Activated CD4-positive, CD25-positive, alpha-beta regulatory T cell treated with anti-CD3 and anti-CD28 coated beads, Interleukin-2, amount 50 U/mL, for 16 hours (primary cell): ENCODE measurements at places on chromosomes 6 and 20.

DNA sequence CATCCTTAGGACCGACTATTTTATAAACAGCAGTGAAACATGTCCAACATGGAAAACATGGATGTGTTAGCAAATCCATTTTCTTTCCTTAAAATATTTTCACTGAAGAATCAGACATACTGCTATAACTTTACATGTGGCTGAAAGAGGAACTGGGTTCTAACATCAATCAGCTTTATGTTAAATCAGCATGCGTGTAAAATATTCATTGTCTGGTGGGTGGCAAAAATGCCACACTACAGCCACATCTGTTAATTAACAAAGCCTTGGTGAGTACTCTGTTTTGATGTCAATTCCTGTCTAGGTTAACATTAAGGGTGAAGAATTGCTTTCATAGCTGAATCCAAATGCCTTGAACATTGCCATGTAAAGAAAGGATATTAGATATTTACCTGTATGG, 222.6 kb upstream of the CEP162 start:
- no peak for DNase-seq

DNA sequence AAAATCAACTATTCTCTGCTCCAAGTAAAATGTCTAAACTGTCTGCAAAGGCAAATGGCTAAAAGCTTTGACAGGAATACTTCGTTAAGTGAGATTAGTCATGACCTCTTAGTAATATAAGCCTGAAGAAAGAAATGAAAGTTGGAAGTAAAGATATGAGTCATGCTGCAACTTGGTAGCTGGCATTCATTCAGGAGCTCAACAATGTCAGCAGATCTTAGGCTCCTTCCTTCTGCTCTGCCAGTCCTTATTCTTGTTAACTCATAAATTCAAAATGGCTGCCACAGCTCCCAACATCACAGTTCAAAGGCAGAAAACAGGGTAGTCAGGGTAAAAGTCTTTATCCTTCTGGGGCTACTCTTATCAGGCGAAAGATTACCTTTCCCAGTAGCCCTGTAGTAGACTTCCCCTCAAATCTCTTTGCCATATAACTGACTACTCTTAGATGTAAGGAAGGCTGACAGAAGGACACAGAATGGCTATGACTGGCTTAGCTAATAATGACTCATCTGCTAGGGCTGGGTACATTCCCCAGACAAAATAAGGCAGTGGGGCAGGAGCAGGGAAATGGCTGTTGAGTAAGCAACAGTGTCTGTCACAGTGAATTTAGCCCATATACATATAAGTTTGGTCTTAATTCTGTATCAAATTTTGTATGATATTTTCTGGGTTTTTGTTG, 24.4 kb upstream of the C6orf62 start:
- DNase-seq: no peak

- DNase-seq: no peak
Observed at GRCh38 chr6:138654715-138655634, 118.6 kb upstream of the CCDC28A start.

- no peak for DNase-seq
Observed at GRCh38 chr20:20744170-20744725, 31.8 kb upstream of the RALGAPA2 start.

GRCh38 chr20:1893721-1894470, 1.3 kb upstream of the SIRPA start:
- DNase-seq: no peak

DNA sequence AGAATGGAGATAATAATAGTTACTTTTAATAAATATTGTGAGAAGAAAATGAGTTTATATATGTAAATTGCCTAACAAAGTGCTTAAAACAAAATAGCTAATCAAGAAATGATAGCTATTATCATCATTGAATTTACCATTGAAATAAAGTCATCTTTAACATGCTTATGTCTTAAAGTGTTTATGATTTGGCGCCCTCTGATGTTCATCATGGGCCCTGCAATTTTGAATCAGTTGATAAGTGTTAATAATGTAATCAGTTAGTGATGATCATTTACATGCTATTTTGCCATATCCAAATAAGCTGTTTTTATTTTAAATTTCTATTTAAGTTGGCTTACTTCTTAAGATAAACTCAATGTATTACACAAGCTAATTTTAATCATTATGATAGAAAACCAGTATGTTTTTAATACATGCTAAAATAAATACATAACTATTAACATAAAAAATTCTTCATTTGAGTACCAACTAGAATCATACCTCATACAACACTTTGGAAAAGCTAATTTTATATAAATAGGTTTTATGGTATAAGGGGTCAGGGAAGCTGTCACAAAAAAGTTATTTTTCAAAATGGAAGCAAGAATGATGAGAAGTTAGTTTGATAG, 39.2 kb upstream of the TPD52L1 start:
- DNase-seq: no peak

- no peak for DNase-seq
Observed at GRCh38 chr20:313948-314347, 11.4 kb upstream of the SOX12 start.

GRCh38 chr6:131730264-131730663, 19.4 kb upstream of the CTAGE9 start:
- no peak for DNase-seq

- DNase-seq: no peak
Observed at GRCh38 chr20:57435105-57435497, 43.9 kb downstream of the RBM38 start.

GRCh38 chr6:22367346-22367745, 70.5 kb upstream of the PRL start:
- DNase-seq: no peak

DNA sequence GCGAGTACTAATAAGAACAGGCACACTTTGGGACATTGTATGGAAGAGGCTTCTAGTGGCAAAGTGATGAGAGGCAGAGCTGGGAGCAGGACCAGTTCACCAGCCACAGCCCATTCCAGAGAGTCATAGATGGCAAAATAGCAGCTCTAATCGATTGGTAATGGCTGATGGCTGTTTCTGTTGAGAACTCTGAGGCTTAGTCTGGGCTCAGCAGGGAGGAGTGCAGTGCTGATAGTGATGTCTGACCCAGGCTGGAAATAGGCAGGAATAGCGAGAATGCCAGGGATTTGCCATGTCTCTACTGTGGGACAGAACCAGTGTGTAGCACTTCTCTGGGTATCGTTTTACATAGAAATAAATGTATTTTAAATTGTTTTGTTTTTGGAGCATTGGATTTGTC, 620.0 kb upstream of the FLRT3 start:
- no peak for DNase-seq

- no peak for DNase-seq
Observed at GRCh38 chr6:155013457-155013876, 18.4 kb downstream of the TIAM2 start.

DNA sequence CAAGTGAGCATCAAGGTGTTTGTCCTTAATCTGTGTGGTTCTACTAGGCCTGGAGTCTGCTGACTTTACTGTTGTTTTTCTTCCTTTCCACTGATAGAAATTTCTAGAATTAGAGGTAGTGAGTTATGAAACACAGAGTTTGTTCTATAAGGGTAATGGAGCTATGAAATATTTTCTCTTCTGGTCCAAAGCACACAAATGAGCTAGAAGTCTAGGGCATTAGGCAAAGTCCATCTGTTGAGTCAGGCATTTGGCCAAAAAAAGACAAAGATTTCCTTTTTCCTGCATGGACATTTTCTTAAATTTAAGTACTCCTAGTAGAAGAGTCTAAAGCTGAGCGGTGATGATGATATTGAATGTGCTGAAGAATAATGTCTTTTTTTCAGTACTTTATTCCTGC, 174.3 kb upstream of the STXBP5 start:
- DNase-seq: no peak

DNA sequence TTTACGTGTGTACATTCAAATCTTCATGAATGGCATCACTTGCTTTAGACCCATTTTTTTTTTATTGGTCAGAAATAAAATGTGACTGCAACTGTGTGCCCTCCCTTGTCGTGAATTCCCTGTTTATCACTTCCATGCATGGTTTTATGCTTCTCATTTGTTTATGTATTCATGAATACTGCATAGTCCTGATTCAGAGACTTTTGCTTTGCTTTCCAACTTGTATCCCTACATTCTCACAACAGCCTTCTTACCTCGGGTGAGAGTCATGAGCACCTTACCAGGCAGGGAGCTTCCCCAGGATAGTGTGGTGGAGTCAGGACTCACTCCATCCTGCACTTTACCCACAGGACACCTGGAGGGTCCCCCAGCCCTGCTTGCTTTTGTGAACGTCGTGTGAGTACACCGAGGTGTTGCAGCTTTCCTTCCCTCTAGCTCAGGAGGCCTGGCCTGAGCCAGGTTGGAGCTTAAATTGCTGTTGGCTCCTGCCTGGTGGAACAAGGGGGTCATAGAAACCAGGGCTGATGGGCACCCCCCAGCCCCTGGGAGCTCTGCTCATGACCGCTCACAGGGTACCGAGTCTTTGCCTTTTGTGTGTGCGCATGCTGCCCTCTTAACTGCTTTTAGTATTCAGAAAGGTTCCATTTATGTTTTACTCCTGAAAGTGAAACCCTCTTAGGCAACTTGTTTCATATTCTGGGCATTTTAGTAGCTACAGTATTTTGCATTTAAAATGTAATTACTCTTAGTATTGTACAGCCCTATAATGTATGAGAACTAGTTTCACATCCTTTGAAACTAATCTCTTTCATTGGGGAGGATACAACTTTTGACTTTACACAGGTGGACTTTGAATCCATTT, 66.0 kb downstream of the CDS2 start:
- DNase-seq: no peak

- no peak for DNase-seq
Observed at GRCh38 chr6:36064770-36065396, 37.3 kb downstream of the MAPK14 start.

DNA sequence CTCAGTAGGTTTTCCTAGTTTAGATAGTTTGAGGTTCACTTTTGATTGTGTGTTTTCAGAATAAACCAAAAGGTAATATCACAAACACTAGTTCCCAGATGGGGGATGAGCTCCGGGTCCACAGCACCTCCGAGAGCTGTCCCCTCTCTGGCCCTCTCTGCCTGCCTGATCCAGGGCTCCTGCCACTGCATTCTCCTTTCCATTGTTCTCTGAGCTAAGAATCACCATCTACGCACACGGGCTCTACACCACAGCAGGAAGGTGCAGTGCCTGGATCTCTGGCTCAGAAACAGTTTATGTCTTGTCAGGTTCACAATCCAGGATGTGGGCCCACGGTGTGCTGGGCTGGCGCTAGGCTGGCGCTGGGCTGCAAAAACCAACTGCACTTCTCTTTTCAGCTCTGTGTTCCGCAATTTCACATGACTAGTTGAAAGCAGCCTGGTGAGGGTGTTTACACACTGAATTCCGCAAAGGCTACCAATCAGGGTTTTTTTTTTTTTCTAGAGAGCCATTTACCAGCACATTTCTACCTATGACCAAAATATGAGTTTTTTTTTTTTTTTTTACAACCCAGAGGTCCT, 167.5 kb downstream of the SOD2 start:
- no peak for DNase-seq

- DNase-seq: no peak
Observed at GRCh38 chr6:118867181-118867580, 26.8 kb upstream of the ASF1A start.

DNA sequence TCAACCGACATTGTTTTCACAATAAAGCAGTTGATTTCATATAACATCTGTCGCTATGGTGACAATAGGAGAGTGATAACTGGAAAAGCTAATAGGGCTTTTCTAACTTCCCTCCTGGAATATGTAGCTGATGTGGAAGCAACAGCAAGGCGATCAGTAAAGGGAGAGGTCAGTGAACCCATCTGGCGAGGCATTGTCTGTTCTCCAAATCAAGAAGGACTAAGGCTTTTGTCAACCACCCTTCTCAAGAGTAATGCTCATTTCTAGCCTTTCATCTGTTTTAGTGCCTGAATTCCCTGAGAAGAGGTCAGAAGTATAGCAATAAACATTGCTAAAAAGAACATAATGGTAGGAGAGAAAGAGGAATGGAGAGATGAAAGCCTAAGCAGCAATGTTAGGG, 201.3 kb downstream of the AKAP7 start:
- no peak for DNase-seq
